ENCODE measurements at places on chromosomes 4 and X.

GRCh38 chr4:110778521-110778920 lies 155.6 kb upstream of the PITX2 start:
- no peak for DNase-seq

DNA sequence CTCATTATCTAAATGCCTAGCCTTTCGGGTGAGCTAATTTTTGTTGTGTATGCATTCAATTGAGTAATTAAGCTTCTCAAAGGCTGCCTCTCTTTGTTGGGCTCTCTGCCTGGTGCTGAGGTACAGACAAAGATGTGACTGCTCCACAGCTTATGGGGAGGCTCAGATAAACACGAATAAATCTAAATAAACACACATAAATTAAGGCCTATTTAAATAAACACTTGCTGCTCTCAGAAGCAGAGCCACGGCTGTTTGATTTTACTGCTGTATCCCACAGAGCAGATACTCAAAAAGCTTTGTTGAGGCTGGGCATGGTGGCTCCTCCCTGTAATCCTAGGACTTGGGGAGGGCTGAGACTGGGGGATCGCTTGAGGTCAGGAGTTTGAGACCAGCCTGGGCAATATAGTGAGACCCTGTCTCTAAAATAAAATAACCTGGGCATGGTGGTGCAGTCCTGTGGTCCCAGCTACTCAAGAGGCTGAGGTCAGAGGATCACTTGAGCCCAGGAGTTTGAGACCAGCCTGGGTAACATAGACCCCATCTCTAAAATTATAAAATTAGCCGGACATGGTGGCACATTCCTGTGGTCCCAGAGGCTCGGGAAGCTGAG lies 8.4 kb upstream of the CD99 start:
- DNase-seq, result no peak

GRCh38 chr4:113790478-113790877 lies 28.9 kb upstream of the CAMK2D start:
- DNase-seq, result no peak

DNA sequence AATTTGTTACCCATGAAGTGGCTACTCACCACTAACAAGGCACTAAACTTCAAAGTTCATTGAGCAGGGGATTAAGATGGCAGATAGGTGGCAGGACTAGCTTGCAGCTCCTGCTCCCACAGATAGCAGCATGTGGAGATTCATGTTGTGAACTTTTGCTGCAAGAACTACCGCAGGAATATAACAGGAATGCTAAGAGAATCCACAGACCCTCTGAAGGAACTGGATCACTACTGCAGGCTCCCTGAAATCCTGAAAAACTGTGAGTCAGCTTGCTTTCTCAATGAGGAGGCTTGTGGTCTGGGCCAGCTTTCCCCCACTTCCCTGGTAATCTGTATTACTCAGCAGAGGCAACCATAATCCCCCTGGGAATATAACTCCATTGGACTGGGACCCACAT lies 118.5 kb upstream of the VCX2 start:
- DNase-seq, result no peak

- DNase-seq, result no peak
Measured at GRCh38 chr4:40299811-40300292, 35.3 kb upstream of the CHRNA9 start.

GRCh38 chr4:141207961-141208360 lies 12.7 kb upstream of the ZNF330 start:
- DNase-seq, result no peak

DNA sequence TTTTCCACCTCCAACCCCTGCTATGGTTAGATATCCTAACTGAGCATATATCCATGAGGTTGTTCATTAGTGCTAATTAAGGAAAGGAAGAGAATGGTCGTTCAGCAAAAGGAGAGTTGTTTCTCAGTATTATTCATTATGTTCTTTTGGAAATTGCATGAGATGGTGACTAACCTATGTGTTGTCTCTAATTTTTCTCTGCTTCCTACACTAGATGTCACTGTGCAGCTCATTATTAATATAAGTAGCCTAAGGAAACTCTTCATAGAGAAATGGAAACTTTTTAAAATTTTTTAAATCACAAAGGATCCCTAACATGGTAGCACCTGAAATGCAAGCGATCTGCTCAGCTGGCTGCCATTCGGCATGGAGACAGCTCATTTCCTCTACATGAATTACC lies 67.7 kb upstream of the FAM9A start:
- no peak for DNase-seq

GRCh38 chrX:21666252-21666651 lies 8.1 kb upstream of the KLHL34 start:
- no peak for DNase-seq

Data from sciatic nerve (tissue), 2 donors.